NCI-H146 (cell line): ENCODE measurements at places on chromosomes 7 and 10.

DNA sequence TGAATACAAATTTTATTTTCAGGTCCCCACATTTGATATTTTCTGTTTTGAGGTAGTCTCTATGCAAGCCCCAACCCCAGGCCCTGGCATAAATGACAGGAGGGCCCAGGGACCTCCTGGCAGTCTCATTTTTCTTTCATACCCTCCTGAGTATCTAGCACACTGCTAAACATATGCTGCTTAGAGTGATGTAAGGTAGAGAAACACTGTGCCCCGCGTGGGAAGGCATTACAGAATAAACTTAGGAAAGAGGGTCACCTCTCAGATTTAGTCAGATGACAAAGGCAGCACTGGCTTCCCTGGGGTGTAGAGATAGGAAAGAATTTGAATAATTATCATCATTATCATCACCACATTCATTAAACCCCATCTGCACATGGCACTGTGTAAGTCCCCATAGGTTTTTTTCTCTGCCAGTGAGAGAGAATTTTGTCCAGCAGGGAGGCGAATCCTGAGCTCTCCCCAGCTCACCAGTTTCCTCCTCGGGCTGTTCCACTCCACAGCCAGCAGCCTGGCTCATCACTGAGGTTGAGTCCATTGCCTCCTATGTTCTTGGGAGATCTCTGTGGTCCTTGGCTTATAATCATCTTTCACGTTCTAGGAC is 507.3 kb upstream of the GALNT17 start:
- peak; percentile 64 for DNase-seq

DNA sequence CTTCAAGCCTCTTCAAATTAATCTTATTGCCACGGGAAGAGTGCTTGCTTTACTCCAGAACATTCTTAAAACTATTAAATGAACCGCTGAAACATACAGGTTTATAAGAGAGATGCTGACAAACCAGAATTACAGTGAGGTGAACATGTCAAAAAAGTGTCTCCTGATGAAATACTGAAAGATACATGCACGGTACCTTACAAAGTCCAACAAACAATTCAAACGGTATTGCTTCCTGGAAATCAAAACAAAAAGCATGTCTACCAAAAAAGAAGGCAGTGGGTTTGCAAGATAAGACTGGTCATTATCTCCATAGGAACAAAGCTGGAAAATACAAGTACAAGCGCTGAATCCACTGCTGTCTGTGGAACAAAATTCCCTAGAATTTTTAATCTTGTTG is 174.5 kb downstream of the DOCK4 start:
- no peak for DNase-seq

DNA sequence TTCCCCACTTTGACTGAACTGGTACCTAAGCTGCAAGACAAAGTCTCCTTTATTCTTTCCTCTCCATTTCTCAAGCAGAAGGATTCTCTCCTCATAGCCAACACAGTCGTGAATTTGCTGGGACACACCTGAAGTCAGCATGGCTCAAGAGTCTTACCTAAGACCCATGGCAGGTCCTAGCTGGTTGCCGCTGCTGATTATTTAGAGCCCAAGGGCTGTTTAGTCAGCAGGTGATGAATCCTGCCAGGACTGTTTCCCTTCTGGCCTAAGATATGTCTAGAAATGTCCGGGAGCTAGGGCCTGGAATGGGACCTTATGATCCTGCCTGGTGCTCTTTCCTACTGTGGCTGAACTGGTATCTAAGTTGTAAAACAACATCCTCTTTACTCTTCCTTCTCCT is 82.8 kb downstream of the AHCYL2 start:
- no peak for DNase-seq

DNA sequence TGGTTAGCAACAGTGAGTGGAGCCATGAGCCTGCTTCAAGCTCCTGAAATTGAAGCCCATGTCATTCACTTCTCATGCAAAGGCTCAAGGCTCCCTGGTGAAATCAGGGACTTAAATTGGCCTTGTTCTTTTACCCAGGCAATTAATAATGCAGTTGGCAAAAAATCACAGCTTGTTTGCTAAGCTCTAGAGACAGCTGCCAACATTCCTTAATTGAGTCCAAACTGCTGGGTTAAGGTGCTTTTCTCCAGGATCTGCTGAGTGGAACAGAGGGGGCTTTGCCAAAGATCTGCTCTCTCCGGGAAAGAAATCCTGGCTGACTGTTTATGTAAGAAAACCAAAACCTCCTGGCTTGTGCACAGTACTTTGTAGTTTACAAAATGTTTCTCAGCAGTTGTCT is 257.6 kb upstream of the GHITM start:
- no peak for DNase-seq

GRCh38 chr7:85392326-85392725 is 205.5 kb upstream of the SEMA3D start:
- no peak for DNase-seq
